Psoas muscle (tissue), 8 donors: ENCODE measurements at places on chromosomes 5 and 9. TPM values are rescaled to one million over a fixed set of nuclear protein-coding genes. Genes with fewer than 3 reads are reported as not detected.

GRCh38 chr5:59553992-59554391 lies 339.5 kb downstream of the PDE4D start:
- DNase-seq = no peak

GRCh38 chr5:168400429-168401220 lies 85.6 kb upstream of the RARS1 start:
- DNase-seq = no peak

DNA sequence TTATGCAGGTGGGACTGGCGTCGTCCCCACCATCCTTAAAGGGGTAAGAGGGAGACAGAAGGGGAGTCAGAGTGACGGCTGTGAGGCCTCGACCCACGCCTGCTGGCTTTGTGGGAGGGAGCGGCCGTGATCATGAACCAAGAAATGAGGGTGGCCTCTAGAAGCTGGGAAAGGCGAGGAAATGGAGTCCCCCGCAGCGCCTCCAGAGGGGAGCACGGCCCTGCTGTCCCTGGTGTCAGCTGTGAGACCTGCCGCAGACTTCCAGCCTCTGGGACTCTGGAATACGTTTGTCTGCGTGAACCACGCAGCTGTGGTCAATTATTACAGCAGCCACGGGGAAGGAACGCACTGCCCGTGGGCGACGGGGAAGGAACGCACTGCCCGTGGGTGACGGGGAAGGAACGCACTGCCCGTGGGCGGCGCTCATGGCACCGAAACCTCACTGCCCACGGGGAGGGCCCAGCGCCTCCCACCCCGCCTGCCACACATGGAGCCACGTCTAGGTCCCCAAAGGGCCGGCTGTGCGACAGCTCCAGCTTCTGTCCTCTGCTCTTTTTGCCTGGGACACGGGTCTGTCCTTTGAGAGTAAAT lies 108.8 kb upstream of the RAPGEF1 start:
- DNase-seq = no peak

The HTR4 gene
- 0.46 TPM for total RNA-seq

DNA sequence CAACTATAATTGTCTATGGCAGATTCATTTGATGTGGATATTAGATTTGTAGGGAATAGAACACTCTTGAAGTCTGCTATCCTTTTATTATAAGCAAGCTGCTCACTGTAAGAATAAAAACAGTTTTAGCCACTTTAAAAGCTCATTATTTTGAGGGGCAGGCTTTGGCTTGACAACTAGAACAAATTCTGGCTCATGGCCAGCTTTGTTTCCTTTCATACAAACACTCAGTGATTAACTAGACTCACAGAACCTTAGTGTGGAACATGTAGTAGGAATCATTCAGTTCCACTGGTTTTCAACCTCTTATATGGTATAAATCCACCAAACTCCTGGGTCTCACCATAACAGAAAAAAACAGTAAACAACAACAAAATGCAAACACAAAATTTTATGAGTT lies 27.4 kb upstream of the CEP120 start:
- no peak for DNase-seq

DNA sequence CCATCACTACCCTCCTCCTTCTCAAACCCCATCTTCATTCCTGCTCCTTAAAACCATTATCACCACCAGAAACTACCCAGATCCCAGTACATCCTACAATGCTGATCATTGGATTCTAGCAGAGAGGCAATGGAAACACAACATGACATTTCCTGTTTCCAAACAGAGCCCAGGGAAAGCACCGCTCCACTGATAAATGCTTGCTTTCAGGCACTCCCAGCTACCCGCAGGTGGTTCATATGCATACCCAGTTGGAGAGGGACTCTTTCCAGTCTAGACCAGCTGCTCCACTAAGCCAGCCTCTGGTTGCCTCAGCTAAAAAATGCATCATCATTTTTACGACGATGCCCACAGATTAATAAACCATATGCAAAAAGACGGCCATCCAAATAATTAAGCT lies 39.2 kb upstream of the ACO1 start:
- no peak for DNase-seq

The MUSK gene
- total RNA-seq = 1.2 TPM

- no peak for DNase-seq
Observed at GRCh38 chr5:54570916-54571315, 53.4 kb downstream of the SNX18 start.

- DNase-seq = no peak
Observed at GRCh38 chr5:86875539-86875938, 257.8 kb downstream of the COX7C start.
